ENCODE measurements at places on chromosomes 5 and 9. TPM values are rescaled to one million over a fixed set of nuclear protein-coding genes. Genes with fewer than 3 reads are reported as not detected.

ROR2 gene
- 0.03 TPM for total RNA-seq

DNA sequence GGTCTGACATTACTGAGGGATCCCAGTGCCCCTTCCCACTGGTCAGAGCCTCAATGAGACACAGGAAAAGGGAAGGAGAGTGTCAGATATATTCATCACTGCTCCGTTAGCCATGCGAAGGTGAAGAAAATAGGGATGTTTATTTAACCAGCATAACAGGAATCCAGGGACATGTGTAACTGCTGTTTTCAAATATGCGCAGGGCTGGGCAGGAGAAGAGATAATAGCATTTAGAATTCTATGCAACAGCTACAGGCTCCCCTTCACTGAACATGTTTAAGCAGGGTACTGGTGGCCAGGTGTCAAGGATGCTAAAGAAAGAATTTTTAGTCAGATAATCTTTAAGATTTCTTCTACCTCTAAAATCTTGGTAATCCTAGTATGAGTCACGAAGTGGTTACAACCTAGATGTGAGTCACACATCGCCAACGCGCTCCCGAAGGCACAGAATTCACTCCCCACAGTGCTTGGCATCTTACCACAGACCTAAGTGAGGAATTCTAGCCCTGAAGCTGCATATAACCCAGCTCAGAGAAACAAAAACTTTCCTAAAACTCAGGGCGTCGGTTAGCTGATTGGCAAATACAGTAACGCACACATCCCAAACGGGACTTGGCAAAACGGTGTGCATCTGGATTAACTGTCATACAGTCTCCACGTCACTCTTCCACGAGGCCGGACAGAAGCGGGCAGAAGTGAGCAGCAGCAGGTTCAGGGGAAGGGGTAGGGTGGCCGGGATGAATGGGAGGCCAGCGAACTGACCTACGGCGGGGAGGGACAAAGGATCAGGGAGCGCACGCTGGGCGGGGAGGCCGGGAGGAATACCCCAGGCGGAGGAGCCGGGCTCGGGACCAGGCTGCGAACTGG is 1.1 kb downstream of the CTNNAL1 start:
- DNase-seq = peak; percentile 94

ZDHHC11 gene
- total RNA-seq = 5.3 TPM

GRCh38 chr9:33649463-33649862 is 125.4 kb downstream of the ANKRD18B start:
- DNase-seq = no peak

DNA sequence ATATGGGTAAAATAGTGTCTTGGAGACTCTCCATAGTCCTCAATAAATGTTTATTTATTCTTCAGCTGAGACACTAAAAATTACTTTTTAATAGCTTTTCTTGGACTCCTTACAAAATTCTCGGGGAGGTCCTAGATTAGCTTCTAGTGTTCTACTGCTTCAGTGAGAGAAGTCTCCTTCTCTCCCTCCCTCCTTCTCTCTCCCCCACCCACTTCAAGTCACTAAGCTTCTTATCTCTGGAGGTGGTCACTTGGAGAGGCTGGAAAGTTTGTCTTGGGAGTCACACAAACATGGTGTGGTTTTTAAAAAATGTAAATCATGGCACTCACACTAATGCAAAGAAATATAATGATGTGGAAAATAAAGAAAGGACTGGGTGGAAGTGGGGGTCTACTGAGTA is 64.1 kb downstream of the SEMA6A start:
- no peak for DNase-seq

PCDHB3 gene
- total RNA-seq = not detected
